NCI-H1105 treated with DMSO at 0.1 percent for 48 hours (cell line): ENCODE measurements at places on chromosomes 7 and 10.
A peak's percentile ranks its signal among the peaks of the same experiment; 100 is the strongest.

GRCh38 chr10:114850126-114850525, 28.5 kb downstream of the FHIP2A start:
- no peak for DNase-seq

- no peak for DNase-seq
These were observed 54.3 kb downstream of the EGFR start for GRCh38 chr7:55073051-55073511.

DNA sequence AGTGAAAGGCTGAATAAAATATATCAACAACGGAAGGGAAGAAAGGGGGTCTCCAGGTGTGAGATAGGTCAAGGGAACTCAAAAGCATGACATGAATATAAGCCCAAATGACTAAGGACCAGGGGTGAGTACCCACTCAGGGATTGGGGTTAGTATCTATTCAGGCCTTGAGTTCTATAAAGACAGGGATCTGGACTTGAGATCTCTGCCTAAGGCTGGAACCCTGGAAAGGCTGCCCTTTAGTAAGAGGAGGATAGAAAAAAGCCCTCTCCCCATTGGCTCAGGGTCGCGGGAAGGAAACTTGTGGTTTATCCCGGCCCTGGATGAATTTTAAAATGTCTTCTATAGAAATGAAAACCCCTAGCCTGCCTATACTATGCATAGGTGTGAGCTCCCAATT, 2.4 kb upstream of the ITPRIP start:
- DNase-seq: no peak

DNA sequence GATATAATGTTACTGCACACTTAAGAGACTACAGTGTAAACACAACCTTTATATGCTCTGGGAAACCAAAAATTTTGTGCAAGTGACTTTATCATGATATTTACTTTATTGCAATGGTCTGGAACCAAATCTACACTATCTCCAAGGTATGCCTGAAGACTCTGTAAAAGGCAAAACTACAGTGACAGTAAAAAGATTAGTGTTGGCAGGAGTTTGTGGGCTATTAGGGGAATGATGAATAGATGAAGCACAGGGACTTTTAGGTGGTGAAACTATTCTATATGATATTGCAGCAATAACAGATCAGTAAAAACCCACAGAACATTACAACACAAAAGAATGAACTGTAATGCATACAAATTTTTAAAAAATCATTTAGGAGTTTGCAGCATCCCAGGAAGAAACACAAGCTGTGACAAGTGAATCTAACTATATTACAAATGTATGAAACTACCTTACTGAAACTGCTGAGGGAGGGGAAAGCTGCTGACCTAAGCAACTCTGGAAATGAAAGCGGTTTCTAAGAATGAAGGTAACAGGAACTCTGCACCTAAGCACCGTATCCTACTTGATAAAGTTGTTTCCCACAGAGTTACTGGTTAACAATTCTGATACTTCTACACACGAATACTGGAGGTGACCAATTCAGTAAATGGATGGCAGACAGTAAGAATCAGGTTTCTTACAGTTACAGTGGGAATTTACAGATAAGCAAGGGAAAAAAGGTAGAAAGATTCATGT, 82.6 kb downstream of the ATE1 start:
- no peak for DNase-seq

GRCh38 chr7:28729281-28729680, 228.8 kb downstream of the TRIL start:
- DNase-seq: no peak

DNA sequence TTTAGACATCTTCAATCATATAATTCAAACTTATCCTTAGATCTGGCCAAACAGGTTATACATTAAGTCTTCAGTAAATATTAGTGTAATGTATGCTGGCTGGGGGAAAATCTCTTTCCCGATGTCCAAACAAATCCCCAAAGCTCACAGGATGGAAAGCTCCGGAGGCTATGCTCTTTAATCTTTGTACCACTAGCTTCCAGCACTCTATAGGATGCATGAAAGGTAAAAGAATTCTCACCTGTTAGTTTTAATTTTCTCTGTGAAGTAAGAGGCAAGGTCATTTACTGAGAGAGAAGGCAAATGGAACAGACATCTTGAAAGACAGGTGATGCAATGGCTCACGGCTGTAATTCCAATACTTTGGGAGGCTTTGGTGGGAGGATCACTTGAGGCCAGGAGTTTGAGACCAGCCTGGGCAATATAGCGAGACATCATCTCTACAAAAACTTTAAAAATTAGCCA, 99.8 kb upstream of the KIF5B start:
- no peak for DNase-seq

GRCh38 chr7:80929619-80930018, 10.8 kb upstream of the SEMA3C start:
- no peak for DNase-seq

- DNase-seq: peak; percentile 33
These were observed 1.7 kb upstream of the EGR2 start for GRCh38 chr10:62817766-62818425.

GRCh38 chr7:17625043-17625442, 315.3 kb downstream of the SNX13 start:
- DNase-seq: no peak

DNA sequence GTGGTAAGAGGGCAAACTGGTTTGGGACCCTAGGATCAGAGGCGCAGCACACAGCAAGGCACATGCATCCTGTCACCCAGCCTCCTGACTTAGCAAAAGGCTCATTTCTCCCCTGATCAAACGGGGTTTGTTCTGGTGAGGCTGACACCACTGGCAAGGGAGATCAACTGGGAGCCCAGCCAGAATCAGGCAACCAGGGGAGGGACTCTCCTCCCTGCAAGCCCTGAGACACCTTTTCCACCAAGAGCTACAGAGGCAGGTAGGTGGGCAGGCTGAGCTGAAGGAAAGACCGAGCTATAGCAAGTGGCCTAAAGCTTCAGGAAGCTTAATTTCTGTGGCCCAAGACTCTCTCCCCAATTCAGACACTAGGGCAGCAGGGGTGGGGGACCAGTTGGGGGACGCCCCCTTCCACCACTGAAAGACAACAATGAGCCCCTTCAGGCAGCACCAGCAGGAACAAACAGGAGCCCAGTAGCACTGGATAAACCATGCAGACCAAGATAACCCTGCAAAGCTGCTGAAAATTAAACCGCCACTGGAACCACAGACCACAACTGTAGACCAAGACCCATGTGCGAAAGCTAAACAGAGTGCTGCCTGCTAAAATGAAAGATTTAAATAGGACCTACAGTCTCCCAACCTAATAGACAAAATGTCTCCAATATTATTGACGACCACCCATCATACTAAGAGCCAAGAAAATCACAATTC, 27.1 kb upstream of the SAR1A start:
- no peak for DNase-seq

- no peak for DNase-seq
These were observed 300.8 kb downstream of the GRID1 start for GRCh38 chr10:86065711-86066251.

DNA sequence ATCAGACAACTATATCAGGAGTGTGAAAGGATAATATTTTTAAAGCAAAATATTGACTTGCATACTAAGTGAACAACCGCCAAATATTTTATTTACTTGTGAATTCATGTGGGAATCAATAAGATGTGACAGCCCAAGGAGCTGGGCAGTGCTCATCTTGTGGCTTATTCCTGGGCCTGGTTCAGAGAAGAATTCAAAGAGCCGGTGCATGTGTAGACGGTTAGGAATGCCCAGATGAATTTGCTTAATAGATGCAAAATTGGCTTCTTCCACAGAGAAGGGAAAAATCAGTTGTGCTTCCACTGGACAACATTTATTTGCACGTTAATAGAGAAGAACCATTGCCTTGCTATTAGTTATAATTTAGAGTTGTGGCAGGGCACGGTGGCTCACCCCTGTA, 4.4 kb downstream of the MYL7 start:
- no peak for DNase-seq

- DNase-seq: no peak
These were observed 167.0 kb downstream of the FANK1 start for GRCh38 chr10:126063353-126063791.

DNA sequence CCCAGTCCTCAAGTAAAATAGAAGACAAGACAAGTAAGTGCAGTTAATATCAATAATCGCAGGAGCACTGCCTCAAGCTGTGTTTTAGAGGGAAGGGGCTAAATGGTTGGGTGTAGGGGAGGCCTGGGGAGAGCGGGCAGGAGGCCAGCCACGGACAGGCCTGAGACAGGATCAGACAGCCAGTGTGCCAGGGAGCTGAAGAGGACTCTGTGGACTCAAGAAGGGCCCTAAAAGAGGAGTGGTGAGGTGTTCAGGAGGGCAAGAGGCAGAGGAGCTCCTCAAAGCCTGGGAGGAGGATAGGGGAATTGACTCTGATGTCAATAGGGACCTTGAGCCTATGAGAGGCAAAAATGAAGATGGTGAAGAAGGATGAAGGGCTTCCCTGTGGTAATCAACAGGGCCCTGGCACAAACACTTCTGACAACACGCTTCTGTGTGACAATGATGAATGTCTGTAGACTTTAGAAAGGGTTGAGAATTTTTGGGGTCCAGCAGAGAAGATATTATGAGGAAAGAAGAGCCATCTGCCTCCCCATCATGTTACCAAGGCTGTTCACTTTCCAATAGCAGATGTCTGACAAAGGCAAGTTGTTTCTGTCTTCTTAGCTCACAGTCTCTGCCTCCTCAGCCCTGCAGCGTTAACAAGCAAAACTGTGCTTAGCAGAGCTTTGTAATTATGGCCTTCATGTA, 2.4 kb upstream of the PTPRE start:
- no peak for DNase-seq

- no peak for DNase-seq
These were observed 17.2 kb upstream of the GIMAP8 start for GRCh38 chr7:150432915-150433892.

- DNase-seq: no peak
These were observed 110.1 kb downstream of the CYTH3 start for GRCh38 chr7:6162331-6162620.
